Activated CD8-positive, alpha-beta memory T cell treated with anti-CD3 and anti-CD28 coated beads for 48 hours (primary cell): ENCODE measurements at places on chromosomes 11 and 22.

DNA sequence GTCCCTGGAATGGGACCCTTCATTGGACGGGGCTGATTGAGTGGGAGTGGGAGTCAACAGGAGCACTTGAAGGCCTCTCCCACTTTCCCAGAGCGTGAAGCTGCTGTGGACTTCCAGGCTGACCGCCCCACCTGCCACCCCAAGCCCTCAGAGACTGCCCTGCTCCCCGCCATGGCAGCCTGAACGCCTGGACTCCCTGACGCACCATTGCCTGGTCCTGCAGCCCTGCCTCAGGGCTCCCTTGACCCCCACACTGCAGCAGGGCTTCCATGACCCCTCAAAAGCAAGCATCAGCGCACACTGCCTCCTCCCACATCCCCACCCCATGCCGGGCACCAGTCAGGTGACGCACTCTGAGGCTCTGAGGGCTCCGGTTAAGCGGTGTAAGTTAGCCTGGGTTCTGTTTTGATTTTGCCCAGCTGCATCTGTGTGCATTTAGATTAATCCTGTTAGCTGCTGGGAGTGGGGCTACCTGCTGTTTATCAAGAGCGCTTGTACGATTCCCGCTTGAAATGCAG, 39.4 kb downstream of the TRIM29 start:
- no peak for DNase-seq

GRCh38 chr11:47889714-47890441, 41.7 kb upstream of the NUP160 start:
- DNase-seq: no peak

DNA sequence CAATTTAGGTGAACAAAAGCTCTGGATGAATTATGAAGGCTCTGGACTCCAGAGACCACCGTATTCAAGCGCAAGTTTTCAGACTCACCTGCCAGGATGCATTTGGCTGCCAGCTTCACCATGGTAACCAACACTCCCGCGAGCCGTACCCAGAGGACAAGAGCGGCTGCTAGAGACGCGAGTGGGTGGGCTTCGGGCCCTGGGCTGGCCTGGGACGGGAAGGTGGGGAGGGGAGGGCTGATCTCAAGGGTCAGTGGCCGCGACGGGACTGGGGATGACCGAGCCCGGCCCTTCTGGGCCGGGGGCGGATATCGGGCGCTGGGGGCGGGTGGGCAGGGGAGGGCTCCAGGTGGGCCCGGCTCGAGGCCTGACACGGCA, 344 bp downstream of the IFT27 start:
- no peak for DNase-seq

DNA sequence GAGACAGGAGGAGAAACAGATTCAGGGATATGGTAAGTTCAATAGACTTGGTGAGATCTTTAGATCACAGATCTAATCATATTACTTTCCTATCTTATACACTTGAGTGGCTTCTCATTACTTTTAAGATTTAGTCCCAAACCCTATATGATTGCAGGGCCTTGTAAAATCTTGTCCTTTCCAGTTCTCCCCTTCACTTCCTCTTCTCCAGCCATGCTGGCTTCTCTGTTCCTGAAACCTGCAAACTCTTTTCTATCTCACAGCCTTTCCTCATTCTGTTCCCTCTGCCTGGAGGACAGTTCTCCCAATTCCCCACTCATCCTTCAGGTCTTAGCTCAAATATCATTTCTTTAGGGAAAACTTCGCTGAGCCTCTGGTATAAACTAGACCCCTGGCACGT, 65.9 kb upstream of the BIRC3 start:
- DNase-seq: no peak

DNA sequence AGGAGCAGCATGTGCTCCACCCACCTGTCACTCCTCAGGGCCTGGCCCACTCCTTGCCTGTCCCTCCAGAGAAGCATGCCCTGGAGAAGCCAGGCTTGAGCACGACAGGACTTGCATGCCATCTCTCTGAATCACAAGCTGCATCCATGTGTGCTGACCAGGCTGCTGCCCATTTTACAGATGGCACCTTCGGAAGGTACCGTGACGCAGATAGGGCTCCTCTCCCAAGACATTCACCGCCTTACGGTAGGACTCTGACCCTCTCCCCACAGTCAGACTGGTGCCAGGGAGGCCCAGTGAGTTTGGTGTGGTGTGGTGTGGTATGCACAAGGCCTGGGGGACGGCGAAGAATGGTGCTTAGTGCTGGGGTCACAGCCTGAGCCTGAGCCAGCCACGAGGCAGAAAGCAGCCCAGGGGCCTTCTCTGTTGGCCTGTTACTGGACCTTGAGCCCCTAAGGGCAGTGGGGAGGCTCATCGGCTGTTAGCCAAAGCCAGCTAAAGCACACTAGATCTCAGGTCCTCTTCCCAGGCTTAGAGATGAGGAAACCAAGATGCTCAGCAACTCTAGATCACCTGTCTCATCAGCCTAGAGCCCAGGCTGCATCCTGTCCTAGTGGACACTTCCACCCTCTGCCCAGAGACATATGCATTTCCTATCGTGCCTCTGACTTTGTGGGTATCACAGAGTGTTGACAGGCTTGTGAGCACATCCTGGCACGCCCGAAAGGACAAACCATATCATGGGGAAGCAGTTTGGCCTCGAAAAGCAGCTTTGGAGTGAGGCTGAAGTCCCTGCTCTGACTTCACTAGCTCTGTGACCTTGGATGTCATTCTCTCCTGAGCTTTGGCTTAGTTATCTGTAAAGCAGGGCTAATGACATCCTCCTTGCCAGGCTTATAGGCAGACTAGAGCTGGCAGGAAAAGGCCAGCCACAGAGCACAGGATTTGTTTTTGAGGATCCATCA, 17.8 kb downstream of the CYB5R2 start:
- DNase-seq: no peak

DNA sequence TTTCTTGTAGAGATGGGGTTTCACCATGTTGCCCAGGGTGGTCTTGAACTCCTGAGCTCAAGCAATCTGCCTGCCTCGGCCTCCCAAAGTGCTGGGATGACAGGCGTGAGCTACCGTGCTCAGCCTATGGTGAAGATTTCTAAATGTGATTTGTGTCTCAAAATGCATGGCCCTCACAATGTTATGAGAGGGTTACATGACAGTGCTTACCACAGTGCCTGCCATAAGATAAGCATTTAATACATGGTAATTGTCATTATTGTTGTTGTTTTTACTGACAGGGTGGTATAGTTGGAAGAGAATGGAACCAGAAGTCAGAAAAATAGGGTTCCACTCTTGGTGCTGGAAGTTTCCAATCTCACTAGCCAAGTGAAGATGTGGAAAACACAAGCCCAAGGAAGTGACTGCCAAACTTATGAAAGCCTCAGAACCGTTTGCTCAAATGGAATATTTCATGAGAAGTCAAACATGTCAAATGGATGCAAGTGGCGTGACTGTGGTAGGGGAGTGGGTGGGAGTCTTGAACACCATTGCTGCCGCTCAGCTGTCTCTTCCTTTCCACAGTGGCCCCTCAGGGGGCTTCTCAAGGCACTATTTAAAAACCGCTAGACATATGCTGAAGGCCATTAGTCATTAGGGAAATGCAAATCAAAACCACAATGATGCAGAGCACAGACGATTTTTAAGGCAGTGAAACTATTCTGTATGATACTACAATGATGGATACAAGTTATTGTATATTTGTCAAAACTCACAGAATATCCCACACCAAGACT, 29.1 kb upstream of the LMO2 start:
- no peak for DNase-seq

- no peak for DNase-seq
Measured at GRCh38 chr22:37953062-37953436, 352 bp downstream of the C22orf23 start.

GRCh38 chr11:61532134-61533038, 23.8 kb downstream of the LRRC10B start:
- DNase-seq: peak; percentile 21

GRCh38 chr11:66845143-66845875, 2.1 kb downstream of the RCE1 start:
- DNase-seq: no peak
